Astrocyte of the cerebellum (primary cell): ENCODE measurements at places on chromosomes 6 and 20.

- DNase-seq, result no peak
These were observed 16.0 kb downstream of the TM9SF4 start for GRCh38 chr20:32125506-32125905.

GRCh38 chr6:106804346-106805335, 169.9 kb downstream of the CD24 start:
- no peak for DNase-seq

- DNase-seq, result no peak
These were observed 463.0 kb downstream of the CDKAL1 start for GRCh38 chr6:20997143-20997769.

DNA sequence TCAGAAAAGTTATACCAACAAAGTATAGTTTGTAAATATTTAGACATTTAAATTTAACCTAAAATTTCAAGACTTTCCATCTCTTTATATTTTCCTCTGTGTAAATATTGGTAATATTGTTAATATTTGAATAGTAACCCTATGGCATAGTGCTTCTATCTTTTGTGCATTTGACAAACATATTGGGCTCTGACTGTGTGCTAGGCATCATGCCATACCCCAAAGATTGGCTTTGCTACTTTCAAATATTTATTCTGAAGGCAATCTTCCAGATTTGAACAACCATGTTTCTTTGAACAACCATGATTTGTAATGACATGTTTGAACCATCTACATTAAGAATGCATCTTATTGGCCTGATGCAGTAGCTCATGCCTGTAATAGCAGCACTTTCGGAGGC, 15.5 kb upstream of the PRDM1 start:
- no peak for DNase-seq

- DNase-seq, result no peak
These were observed 139.1 kb upstream of the DTNBP1 start for GRCh38 chr6:15801912-15802311.

- peak; percentile 65 for DNase-seq
These were observed 23.9 kb downstream of the RALY start for GRCh38 chr20:34017610-34018009.

GRCh38 chr6:32148289-32149091, 3.2 kb downstream of the PRRT1 start:
- no peak for DNase-seq

- no peak for DNase-seq
These were observed 60.1 kb downstream of the FUT9 start for GRCh38 chr6:96075826-96076225.

DNA sequence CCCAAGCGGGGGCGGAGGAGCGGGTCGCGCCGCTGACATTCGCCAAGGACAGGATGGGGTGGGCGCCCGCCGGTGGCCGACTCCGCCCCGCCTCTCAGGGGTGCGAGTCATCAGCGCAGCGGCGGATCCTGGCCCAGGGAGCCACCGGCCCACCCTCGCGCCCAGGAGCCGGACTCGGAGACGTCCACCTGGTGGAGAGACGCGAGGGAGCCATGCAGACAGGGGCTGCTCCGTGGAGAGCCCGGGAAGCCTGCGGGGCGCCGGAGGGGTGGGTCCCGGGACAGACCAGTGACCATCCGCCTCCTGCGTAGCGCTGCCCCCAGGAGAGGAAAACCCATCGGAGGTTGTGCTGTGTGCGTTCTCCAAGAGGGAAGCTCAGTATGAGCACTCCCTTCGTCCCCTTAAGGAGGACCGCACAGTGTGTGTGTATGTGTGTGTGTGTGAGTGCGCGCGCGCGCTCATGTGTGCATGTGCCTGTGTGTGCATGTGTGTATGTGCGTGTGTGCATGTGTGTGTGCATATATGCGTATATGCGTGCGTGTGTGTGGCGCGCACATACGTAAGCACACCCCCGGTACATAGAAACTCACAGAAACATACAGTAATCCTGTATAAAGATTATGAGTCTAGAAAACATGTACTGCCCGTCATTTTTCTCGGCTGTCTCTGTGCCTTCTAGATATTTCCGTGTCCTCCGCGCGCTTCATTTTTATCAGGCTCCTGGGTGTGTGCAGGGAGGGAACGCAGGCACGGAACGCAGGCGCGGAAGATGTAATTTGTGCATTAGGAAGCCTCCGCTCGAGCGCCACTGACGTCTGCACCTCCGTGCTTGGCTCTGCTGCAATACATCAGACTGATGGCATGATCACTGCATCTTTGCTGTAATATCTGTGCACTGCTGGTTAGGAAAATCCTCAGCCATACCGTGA, 158.9 kb downstream of the TBXT start:
- DNase-seq, result no peak

DNA sequence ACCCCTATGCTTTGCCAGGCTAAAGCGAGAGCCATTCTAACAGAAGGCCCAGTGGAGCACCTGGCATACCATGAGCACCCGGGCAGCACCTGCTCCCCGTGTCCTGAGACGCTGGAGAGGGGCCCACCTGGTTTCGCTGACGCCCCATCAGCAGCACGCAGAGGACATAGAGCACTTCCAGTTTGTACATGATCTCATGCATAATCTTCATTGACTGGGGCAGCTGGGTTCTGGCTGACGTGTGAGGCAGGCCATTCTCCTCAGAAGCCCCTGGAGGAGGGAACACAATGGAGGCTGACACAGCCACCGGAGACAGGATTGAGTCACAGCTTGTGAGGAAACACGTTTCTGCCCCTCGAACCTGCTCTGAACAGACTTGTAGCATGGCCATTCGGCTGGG, 65.4 kb downstream of the MYH7B start:
- no peak for DNase-seq

- DNase-seq, result no peak
These were observed 483.5 kb downstream of the UTRN start for GRCh38 chr6:144768551-144769075.

- DNase-seq, result no peak
These were observed 60.8 kb downstream of the TGM2 start for GRCh38 chr20:38104285-38104684.
